ENCODE measurements at places on chromosomes 13 and 19.
A peak's percentile ranks its signal among the peaks of the same experiment; 100 is the strongest.

- no peak for DNase-seq
Observed at GRCh38 chr13:37534181-37534580, 64.4 kb downstream of the POSTN start.

DNA sequence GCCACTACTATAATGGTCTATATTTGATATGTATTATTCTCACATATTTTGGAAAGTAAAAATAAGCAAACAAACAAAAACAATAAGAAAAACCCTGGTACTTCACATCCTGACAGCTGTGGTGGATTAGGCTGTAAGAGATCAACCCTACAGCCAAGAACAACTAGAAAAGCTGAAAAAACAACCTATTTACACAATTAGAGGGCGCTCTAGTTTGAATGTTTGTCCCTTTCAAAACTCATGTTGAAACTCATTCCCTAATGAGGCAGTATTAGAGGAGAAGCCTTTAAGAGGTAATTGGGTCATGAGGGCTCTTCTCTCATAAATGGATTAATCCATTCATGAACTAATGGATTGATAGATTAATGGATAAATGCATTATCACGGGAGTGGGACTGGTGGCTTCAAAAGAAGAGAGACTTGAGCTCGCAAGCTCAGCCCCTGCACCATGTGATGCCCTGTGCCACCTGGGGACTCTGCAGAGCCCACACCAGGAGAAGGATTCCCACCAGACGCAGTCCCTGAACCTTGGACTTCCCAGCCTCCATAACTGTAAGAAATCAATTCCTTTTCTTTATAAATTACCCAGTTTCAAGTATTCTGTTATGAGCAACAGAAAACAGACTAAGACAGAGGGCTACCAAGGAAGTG lies 733.9 kb upstream of the ARGLU1 start:
- no peak for DNase-seq

- DNase-seq: peak; percentile 76
Observed at GRCh38 chr19:43525836-43526771, 897 bp downstream of the ETHE1 start.

DNA sequence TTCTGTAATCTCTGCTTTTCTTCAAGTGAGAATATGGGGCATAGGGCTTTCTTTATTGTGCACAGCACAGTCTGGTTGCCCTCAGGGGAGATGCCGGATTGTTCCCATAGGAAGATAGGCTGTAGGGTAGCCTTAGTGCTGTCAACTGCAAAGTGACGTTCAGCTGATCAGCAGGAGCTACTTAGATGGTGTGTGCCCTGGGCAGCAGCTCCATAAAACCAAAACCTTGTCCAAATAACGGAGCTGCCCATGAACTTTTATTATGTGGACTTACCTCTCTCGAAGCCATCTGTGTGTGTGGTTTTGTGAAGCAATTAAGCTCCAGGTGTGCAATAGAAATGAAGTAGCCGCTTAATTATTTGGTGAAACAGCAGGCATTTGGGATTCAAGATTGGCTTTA lies 120.0 kb upstream of the RNF113B start:
- DNase-seq: no peak

DNA sequence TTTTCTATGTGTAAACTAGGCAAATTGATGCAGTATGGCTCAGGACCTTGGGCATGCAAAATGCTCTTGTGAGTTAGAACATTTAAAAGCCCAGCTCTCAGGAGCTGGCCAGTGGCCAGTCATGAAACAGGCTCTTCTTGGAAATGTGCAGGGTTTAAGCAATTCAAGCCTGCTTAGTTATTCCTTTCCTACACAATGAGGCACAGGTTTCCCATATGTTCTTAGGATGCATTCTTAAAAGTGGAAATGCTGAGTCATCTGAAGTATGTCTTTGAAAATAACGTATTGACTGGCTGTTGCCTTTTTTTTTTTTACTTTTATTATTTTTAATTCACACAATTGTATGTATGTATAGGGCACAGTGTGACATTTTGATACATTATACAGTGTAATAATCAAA lies 300.7 kb downstream of the SLC7A1 start:
- DNase-seq: no peak

DNA sequence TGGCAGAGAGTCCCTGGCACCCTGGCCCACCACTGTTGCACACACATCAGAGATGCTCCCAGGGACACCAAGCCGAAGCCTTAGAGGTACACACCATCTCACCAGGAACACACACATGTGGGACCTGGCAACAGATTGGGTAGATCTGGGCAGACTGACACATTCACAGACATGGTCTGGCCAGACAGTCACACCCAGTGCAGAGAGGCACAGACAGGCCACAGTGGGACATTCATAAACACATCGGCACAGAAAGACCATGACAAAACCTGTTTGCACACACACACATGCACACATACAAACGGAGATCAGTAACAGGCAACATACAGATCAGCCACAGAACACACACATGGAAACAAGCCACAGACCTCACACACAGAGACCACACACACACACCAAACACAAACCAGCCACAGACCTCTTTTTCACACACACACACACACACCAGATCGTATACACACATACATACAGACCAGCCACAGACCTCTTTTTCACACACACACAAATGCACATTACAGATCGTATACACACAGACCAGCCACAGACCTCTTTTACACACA lies 6.3 kb upstream of the JUNB start:
- peak; percentile 66 for DNase-seq

- DNase-seq: no peak
Observed at GRCh38 chr19:55352040-55352439, 2.5 kb downstream of the COX6B2 start.

DNA sequence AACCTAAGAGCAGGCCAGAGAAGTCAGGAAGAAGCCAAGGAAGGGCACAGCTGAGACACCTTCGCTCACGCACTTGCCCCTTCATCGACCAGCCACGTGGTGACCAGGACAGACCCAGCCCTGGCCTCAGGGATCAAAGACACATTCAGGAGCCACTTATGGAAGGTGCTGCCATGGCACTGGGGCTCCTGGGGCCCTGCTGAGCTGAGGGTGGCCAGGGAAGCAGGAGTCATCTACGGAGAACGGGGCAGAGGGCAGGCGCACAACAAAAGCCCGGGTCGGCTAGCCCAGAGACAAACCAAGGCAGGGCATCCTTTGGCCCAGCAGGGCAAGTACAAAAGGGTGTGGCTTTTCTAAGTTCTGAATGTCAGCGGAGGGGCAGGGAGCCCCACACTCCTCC lies 2.3 kb downstream of the PLPP2 start:
- DNase-seq: no peak

- no peak for DNase-seq
Observed at GRCh38 chr19:43499042-43499441, 5.5 kb downstream of the PHLDB3 start.

- no peak for DNase-seq
Observed at GRCh38 chr13:97716746-97717145, 236.7 kb upstream of the IPO5 start.

- no peak for DNase-seq
Observed at GRCh38 chr19:41935760-41936415, 7.6 kb upstream of the ERFL start.

GRCh38 chr13:57558051-57558467 lies 73.5 kb upstream of the PCDH17 start:
- no peak for DNase-seq

DNA sequence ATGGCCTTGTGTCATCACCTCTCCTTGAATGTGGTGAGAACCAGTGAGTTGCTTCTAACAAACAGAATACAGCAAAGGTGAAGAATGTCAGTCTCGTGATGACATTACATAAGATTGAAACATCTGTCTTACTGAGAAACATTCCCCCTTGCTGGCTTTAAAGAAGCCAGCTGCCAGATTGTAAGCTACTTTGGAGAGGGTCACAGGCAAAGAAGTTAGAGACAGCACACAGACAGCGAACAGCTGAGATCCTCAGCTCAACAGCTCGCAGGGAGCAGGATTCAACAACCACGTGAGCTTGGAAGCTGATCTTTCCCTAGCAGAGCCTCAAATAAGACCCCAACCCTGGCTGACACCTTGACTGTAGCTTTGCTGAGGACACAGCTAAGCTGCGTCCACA lies 367.9 kb downstream of the LIG4 start:
- no peak for DNase-seq

DNA sequence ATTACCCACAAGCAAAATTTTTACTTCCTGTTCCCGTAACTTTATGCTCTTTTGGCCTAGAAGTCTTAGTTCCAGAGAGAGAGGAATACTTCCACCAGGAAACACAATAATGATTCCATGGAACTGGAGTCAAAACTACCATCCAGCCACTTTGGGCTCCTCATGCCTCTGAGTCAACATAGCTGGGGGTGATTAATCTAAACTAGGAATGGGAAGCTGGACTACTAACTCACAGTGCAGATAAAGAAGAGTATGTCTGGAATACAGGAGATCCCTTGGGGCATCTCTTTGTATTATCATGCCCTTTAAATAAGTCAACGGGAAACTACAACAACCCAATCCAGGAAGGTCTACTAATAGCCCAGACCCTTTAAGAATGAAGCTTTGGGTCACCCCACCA lies 8.9 kb upstream of the ELF1 start:
- no peak for DNase-seq

GRCh38 chr19:40907968-40908735 lies 26.1 kb upstream of the CYP2A7 start:
- peak; percentile 83 for DNase-seq

DNA sequence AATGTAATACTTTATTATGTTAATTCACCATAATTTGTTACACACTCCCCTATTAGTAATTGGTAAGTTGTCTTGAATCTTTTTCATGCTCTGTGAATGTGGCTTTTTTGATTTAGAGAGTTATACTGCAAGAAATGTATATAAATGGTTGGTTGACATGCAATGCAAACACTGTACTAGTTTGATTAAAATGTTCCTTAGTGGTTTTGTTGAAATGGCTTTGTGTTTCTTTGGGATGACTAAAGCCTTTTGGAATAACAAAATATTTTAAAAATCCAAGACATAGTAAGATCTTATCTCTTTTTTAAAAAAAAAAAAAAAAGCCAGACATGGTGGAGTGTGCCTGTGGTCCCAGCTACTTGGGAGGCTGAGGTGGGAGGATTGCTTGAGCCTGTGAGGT lies 10.5 kb downstream of the LAMP1 start:
- no peak for DNase-seq

DNA sequence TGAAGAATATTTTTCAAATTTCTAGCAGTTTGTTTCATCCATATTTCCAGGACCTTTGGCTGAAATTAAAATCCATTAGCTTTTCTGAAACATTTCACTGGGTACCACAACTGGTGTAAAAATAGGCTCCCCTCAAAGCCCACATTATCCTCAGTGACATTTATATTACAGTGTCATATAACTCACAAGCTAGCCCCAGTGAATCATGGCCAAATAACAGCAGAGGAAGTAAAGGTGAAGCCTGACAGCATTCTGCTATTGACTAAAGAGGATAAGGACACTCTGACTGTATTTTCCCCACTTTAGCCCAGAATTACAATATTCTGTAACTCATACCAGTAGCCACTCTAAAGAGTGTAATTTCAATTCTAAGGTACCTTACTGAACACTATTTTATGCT lies 21.9 kb downstream of the KCTD12 start:
- DNase-seq: no peak

GRCh38 chr13:101303521-101303920 lies 112.8 kb downstream of the NALCN start:
- no peak for DNase-seq

DNA sequence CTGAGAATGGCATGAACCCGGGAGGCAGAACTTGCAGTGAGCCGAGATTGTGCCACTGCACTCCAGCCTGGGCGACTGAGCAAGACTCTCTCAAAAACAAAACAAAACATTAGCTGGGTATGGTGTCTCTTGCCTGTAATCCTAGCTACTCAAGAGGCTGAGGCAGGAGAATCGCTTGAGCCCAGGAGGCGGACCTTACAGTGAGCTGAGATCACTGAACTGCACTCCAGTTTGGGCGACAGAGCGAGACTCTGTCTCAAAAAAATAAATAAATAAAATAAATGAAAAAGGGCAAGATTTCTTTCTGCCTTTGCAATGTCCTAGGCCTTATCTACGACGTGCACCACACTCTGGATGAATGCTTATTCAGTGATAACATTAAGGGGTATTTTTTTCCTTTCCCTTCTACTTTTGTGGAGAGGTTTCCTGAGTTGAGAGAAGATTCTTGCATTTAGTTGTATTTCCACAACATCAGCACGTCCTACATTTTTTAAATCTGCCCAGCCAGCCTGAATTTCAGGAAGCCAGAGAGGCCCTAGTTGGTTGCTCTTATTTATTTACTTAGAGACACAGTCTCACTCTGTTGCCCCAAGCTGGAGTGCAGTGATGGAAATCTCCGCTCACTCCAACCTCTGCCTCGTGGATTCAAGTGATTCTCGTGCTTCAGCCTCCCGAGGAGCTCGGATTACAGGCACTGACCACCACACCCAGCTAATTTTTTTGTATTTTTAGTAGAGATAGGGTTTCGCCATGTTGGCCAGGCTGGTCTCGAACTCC lies 26.1 kb upstream of the OR1M1 start:
- no peak for DNase-seq

- no peak for DNase-seq
Observed at GRCh38 chr13:80931118-80931517, 590.2 kb upstream of the SPRY2 start.

- no peak for DNase-seq
Observed at GRCh38 chr19:52214241-52214640, 24.4 kb downstream of the PPP2R1A start.

GRCh38 chr13:67351909-67352308 lies 121.8 kb upstream of the PCDH9 start:
- DNase-seq: no peak

DNA sequence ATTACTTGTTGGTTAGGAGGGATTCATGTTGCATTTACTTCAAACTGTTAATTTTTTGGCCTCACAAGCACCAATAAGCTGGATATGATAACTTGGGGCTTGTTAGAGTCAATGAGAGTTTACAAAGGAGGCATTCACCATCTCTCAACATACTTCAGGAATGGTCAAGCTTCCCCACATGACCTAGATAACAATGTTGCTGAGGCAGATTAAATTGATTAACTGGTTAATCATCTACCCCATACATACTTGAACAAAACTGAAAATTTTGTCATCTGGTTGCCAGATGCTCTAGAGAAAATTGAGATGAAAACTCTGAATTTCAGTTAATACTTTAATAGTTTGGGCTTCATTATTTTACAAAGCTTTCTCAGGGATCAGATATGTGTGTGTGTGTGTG lies 43.0 kb upstream of the UBL3 start:
- no peak for DNase-seq

DNA sequence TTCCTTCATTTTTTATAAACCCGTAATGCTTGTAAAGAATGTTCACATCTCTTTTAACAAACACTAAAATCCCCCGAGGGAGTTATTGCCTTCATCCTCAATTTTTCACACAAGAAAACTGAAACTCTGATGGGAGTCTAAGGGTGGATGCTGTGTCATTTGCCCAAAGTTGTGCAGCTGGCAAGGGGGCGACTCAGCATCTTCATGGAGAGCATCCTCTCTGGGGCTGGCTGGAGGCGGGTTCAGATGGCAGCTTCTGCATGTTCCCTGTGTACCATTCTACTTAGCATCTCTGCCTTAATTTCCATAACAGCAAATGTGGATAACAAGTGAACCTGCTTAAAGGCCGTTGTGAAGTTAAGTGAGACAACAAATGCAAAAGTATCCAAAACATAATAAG lies 256.4 kb downstream of the IRS2 start:
- no peak for DNase-seq
